Right forelimb (tissue), 1 donor: ENCODE measurements at places on chromosomes 6 and 20.
A peak's percentile ranks its signal among the peaks of the same experiment; 100 is the strongest.

DNA sequence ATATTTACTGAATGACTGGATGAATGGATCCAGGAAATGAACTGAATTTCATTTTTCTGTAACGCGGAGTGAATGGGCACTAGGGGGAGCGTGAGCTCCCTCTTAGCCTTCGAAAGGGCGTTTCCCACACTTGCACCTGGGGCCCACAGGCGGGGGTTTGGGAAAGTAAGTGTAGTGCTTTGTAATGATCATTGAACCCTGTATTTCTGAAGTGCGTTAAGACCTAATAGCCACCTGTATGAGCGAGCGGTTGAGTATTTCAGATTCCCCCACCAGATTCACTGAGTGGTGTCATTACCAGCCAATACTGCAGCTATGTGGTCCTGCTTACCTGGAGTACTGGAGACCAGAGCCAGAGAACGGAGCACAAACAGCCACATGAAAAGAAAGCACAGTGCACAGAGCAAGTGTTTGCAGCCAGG, 10.5 kb downstream of the SYTL3 start:
- DNase-seq, result no peak

GRCh38 chr6:4727671-4728435, 48.4 kb upstream of the CDYL start:
- no peak for DNase-seq

GRCh38 chr20:8073024-8073832, 53.7 kb upstream of the TMX4 start:
- no peak for DNase-seq

DNA sequence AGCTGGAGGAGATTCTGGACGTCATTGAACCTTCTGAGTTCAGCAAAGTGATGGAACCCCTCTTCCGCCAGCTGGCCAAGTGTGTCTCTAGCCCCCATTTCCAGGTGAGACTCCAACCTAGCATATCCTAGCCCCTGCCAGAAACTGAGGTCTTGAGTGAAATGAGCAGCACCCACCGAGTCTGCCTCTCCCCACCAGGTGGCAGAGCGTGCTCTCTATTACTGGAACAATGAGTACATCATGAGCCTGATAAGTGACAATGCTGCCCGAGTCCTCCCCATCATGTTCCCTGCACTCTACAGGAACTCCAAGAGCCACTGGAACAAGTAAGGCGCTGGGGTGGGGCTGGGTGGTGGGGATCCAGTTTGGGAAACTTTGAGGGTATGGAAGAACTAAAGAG, 4.6 kb downstream of the MEA1 start:
- DNase-seq, result peak; percentile 61

DNA sequence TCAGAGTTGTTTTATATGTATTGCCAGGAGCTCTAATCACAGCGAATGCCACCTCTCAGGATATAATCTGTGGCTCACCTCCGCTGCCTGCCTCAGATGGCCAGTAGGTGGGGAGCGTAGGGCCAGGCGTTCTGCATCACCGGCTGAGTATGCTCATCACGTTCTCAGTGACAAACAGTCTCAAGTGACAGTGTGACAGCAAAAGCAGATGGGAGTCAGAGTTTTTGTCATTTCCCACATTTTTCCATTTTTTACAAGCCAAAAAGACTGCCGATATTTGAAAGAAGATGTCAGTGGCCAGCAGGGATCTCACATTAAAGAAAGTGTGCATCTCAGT, 208.7 kb downstream of the ALDH8A1 start:
- DNase-seq, result no peak

DNA sequence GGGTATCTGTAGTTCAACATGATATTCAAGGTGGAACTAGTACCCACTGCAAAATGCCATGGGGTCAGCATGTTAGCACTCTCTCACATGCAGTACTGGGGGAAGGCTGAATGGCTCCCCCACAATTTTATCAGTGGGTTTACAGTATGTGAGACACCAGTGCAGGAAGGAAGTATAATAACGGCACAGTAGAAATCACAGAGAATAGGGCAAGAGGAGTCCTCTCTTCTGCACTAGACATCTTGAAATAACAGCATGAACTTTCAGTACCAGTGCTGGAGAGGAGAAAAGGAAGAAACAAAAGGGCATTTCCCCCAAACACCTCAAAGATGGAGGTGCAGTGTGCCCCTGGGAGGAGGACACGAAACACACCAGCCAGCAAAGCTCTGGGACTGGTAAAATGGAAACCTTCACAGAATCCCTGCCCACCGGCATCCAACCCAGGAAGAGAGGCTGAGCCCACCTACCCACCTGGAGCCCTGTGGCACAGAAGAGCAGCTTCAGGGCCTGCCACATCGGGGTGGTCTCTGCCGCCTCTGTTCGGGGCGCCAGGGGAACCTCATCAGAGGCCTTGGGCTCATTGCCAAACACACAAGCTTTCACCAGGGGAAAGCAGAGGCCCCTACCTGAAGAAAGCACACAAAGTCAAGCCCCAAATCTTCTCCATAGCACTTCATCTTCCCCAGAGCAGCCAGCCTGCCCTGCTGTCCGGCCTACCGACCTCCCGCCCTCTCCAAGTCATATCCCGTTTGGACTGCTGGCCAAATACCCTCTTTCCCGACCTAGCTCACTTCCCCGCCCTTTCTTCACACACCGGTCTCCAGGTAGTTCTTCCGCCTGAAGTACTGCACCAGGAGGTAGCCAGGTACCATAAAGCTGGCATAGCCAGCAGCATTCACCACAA, 1.2 kb downstream of the SLC35B2 start:
- no peak for DNase-seq

DNA sequence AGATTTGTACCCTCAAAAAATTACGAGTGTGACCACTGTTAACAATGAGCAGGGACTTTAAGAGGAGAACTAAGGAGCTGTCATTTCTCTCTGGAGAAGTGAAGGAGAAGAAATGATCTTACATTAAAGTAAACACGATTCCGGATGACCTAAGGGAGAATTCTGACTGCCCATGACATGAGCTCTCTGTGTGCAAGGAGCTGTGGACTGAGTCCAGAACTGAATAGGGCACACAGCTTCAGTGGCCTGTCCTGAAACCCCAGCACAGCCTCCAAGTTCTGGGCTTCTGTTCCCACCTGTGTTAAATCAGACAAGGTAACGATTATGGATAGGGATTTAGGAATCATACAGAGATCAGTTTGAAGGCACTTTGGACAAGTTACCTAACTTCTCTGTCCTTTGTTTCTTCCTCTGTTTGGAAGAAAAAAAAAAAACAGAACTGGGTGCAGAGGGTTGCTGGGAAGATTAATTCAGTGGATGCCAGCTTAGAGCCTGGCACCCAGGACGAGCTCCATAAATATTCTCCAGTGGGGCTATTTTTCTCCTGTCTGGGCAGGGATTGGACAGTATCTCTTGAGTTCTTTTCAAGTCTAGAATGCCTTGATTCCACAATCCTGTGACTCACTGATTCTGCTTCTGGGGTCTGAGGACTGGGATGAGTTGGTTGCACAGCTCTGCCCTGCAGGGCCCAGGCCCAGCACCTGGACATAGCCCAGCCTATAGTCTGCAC, 65.7 kb downstream of the MRPL14 start:
- DNase-seq, result no peak

- DNase-seq, result peak; percentile 38
These were observed 17.8 kb downstream of the RAB44 start for GRCh38 chr6:36715469-36715868.

- no peak for DNase-seq
These were observed 2.5 kb upstream of the SRSF12 start for GRCh38 chr6:89120371-89120770.

DNA sequence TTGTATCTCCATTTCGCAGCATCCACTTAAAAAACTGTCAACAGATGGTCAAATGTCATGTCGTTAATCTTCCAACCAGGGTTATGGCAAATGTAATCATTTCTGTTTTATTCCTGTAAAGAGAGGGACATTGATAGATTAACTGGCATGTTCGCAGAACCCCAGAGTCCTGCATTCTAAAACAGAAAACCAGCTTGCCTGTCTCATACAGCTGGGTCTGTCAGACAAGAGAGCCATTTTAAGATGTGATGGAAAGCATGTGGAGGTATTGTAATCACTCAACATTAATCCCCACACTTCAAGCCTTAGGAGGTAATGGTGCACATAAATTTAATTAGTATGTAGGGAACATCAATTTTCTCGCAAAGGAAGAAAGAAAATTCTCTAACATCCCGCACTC, 4.4 kb downstream of the SMLR1 start:
- no peak for DNase-seq

- DNase-seq, result no peak
These were observed 40.4 kb upstream of the SYNJ2 start for GRCh38 chr6:157941101-157941863.

DNA sequence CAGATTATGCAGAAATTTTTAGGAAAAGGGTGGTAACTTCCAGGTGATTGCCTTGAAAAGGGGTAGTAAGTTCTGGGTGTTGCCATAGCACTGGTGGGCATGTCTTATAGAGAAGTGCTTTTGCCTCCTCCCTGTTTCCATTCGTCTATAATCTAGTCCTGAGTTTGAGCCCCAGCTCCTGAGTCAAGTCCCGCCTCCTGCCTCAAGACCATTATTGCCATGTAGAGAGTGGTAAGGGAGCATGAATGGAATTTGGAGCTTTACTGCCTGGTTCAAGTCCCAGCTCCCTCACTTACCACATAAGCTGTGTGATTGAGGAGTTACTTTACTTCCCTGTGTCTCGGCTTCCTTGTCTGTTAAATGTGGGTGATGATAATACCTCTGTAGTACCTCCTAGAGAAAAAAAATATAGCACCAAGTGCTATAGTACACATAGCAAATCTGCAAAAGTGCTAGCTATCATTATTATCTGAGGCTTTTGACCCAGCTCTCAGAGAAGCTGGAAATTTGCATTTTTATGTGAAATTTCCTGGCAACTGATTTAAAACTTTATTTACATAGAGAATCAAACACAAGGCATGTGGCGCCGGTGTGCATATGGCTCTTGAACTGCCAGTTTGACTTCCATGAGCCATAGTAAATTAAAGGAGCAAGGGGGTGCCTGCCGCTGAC, 36.0 kb downstream of the TGM6 start:
- no peak for DNase-seq

DNA sequence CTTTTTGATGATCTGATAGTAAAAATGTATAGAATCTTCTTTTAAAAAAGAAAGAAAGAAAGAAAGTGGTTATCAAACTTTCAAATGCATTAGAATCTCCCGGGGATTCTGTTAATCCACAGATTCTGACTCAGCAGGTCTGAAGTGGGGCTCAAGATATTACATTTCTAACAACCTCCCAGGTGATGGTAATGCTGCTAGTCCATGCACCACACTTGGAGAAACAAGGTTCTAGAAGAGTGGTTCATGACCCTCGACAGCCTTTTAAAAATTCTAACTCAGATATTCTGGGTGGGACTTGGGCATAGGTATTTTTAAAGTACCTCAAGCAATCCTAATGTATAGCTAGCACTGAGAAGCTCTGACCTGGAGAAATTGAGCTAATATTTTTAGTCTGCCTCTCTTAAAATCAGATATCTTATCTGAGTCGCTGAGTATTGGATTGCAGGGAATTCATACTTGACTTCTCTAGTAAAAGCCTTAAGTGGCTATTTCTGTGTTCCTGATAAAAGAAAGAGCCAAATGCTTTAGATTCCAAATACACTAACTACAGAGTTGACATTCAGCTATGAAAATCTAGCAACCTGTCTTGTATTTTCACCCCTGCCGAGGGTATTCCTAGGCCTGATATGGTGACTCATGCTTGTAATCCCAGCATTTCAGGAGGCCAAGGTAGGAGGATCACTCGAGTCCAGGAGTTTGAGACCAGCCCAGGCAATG, 252.4 kb downstream of the PHACTR1 start:
- no peak for DNase-seq
